ENCODE measurements at places on chromosomes 5 and 9.

DNA sequence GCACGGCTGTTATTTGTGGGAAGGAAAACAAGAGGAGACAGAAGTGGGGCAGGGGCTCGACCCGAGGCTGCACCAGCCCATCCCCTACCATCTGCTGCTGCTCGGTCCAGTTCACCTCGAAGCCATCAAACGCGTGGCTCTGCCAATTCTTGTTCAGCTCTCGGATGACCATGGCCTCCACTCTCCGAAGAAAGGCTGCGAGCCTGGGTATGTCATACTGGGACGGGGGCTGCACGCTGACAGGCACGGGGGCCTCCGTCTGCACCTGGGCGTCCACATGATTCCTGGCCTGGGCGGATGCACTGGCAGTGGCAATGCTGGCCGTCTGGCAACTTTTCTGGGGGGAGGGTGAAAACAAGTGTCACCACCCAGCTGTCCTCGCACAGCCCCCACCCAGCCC lies 16.0 kb downstream of the DYNC2I2 start:
- DNase-seq = no peak

- no peak for DNase-seq
Measured at GRCh38 chr9:98333703-98334582, 78.5 kb upstream of the TBC1D2 start.

- no peak for DNase-seq
Measured at GRCh38 chr9:126117158-126117425, 209.5 kb upstream of the MVB12B start.

DNA sequence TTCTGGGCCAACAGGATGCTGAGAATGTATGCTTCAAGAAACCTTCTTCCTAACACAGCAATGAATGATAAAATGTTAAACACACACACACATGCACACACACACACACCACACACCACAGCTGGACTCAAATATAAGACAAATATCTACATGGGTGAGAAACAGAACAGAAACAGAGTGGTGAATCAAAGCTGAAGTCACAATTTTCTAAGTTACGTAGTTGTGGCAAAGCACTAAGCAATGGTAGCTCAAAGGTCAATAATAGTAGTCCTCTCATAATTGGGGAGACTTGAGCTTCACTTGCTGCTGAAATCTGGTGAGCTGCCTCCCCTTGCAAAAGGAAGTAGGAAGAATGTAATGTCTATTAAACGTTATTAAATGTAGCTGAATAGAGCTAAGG lies 33.7 kb upstream of the ITGA1 start:
- DNase-seq = no peak

- no peak for DNase-seq
Measured at GRCh38 chr5:10831419-10831818, 70.4 kb upstream of the DAP start.

- DNase-seq = no peak
Measured at GRCh38 chr9:135533674-135534073, 12.3 kb upstream of the OBP2A start.

- no peak for DNase-seq
Measured at GRCh38 chr9:21047281-21047691, 15.8 kb upstream of the HACD4 start.

DNA sequence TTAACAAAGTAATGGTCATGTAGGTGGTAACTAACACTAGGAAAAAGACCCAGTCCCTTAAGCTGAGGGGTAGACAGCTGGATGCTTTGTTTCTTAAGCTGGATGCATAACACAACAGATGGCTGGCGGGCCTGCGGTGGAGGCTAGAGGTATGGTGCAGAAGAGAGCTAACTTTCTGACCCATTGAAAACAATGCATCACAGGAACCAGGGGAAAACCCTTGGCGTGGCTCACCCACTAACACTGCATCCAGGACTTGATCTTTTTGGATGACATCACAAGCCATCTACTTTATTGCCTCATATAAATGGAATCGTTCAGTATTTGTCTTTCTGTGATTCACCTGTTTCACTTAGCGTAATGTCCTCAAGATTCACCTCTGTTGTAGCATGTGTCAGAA lies 138.7 kb downstream of the AUH start:
- no peak for DNase-seq

DNA sequence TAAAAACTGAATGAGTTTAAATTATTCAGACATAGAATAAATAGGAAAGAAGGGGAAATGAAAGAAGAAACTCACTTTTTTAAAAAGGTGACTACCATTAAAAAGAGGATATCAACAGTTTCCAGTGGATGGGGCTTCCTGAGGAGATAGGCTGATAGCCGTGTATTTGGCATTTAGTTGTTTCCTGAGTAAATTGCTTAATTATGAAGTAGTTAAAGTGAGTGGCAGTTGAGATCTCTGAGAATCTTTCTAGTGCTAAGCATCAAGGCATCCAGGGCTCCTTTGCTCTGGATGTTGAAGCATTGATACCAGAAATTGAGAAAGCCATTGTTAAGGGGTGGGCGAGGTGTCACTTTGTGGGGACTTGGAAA lies 2.7 kb downstream of the TNFAIP8 start:
- no peak for DNase-seq

GRCh38 chr5:157113002-157113401 lies 4.2 kb upstream of the HAVCR2 start:
- DNase-seq = no peak

GRCh38 chr9:109455391-109455790 lies 42.7 kb downstream of the PTPN3 start:
- no peak for DNase-seq

DNA sequence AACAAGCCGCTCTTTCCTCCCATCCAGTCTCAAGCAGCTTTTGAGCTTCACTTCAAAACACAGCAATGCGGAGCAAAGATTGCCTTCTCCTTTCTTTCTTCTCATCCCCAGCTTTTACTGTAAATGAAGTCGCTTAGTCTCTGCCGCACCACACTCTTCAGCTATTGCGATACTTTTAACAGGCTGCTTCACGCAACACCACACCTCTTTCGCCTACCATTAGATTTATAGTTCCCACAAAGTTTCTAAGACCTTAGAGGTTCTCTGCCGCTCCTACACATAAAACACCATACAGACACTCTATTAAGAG lies 711 bp downstream of the PGGT1B start:
- DNase-seq = no peak

DNA sequence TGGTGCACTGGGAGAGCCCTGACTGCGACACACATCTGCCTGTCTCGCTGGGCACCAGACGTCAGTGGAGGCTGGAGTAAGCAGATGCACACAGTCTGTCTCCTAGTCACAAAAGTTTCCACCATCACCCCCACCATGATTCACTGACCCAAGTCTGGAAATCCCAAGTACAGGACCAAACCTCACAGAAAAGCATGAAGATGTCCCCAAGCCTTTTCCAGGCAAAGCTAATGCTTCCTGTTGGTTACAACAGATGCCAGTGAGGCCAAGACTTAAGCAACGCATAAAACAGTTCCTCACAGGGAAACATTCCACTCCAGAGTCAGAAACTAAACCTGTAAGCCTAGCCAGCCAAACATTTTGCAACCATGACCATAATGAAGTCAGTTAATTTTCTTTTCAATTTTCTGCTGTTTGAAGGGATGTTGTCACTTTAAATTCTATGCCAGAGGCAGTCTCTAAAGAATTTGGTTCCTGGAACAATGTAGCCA lies 259.3 kb upstream of the SLC30A5 start:
- no peak for DNase-seq

DNA sequence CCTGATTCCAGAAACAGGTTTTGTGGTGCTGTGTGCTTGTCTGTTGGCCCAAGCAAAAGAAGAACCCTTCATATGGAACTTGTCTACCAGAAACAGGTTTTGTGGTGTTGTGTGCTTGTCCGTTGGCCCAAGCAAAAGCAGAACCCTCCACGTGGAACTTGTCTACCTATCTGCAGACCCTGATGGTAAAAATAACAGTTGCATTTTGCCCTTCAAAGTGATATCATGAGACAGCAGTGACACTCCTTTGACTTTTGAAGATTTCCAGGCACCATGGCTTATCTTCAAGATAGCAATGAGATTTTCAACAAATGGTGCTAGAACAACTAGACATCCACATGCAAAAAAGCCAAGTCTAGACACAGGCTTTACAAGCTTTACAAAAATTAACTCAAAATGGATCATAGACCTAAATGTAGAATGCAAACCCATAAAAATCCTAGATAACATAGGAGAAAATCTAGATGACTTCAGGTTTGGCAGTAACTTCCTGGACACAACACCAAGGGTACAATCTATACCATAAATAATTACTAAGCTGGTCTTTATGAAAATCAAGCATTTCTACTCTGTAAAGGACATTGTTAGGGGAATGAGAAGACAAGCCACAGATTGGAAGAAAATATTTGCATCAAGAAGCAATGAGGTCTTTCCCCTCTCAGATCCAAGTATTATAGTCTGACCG lies 16.8 kb downstream of the MACROH2A1 start:
- no peak for DNase-seq

DNA sequence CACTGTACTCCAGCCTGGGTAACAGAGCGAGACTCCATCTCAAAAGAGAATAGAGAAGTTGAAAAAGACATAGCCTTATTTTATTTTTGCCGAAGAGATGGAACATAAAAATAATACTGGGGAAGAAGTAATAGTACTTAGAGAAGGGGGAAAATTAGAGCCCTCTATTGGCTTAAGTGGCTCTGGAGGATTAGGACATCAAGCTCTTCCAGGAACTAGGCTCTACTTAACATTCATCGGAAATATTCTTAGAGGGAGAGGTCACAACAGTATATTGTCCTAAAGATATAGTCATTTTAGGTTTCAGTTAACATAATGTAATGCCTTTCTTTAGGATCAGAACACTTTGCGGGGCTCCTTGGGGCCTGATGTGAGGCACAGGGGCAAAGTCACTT lies 86.0 kb upstream of the PLPP1 start:
- no peak for DNase-seq

DNA sequence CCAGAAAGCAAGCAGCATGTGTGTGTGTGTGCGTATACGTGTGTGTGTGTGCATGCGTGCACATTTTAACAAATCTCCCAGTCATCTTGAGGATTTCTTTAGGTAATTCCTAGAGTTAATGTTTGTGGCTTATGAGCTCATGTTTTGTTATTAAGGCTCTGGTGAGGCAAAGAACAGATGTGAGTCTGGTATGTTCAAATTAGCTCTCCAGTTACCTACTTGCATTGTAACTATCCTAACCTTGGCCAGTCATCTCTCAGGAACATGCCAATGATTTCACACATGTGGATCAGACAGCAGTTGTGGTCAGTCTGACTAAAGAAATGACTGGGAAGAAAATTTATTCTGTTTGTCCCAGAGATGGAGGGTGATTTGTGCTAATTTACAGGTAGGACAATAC lies 163.1 kb downstream of the IZUMO3 start:
- no peak for DNase-seq

DNA sequence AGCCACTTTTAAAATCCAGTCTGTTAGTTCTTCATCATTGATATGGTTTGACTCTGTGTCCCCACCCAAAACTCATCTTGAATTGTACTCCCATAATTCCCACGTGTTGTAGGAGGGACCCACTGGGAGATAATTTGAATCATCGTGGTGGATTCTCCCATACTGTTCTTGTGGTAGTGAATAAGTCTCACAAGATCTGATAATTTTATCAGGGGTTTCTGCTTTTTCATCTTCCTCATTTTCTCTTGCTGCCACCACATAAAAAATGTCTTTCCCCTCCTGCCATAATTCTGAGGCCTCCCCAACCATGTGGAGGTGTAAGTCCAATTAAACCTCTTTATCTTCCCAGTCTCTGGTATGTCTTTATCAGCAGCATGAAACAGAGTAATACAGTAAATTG lies 26.9 kb upstream of the SH3TC2 start:
- no peak for DNase-seq

Measured in neuronal stem cell (in vitro differentiated cells).